ENCODE measurements at places on chromosomes 2 and 18.

- DNase-seq: no peak
These were observed 241.0 kb downstream of the PTGR3 start for GRCh38 chr18:74967979-74968378.

- DNase-seq: no peak
These were observed 41.8 kb downstream of the INPP4A start for GRCh38 chr2:98486374-98486981.

DNA sequence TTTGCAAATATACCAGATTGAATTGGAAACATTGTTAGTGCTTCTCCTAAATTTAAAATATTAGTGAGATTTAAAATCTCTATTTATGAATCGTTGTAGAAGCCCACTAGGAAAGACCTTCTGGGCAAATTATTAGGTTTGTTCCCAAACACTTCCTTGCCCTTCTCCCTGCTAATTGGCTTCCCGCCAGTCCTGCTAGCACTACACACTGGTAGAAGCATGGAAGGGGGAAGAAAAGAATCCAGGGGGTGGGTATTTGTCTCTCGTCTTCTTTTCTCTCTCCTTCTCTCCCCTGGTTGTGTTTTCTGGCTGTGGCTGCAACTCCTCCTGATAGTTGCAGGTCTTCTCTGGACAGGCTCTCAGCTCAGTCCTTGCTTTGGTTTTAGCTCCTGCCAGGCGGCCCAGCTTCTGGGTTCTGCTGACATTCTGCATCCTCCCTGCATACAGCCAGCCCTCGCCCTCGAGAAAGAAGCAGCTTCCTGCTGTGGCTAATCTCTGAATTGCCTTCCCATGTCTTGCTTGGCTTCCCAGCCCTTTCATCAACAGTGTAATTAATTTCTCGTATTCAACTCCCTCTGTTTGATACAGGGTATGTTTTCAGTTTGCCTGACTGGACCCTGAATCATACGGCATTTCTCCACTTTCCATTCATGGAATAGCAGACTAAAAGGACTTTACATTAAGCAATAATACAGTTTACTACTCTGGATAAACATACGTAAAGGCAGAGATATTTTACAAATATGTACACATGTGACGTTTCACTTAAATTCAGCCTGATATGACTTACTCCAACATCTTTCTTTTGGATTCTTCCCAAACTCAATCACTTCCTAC, 6.9 kb upstream of the PARD3B start:
- no peak for DNase-seq

- DNase-seq: no peak
These were observed 99.2 kb upstream of the LHCGR start for GRCh38 chr2:48854681-48855080.

DNA sequence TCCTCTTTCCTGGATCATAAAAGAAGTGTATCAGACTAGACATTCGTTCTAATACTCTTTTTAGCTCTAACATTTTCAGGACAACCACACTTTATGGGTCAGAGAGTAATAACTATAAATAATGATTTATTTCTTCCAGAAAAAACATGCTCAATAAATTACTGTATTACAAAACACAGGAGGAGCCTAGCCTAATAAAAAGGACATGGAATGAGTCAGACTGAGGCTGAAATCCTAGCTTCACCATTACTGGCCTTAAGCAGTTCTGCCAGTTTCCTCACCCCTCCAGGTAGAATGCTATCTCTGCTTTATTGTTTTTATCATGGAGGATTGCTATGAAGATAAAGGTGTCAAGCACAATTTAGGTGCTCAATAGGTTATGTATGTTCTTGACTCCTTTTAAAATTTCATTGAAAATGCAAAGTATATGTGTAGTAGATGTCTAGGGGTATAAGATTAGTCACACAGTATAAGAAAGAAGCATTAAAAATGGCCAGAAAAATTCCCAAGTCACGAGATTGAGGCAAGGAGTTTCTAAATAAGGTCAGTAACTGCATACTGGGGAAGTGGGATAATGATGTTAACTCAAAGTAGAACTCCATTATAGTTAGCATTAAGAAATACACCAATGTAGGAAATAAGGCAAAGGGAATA, 105.5 kb upstream of the NEUROD1 start:
- no peak for DNase-seq

- DNase-seq: no peak
These were observed 57.9 kb downstream of the SPIRE1 start for GRCh38 chr18:12599966-12600365.

GRCh38 chr2:40199771-40200170, 252.1 kb downstream of the SLC8A1 start:
- DNase-seq: no peak

- DNase-seq: no peak
These were observed 3.4 kb upstream of the TET3 start for GRCh38 chr2:73981081-73982001.

- DNase-seq: no peak
These were observed 31.4 kb upstream of the IL18RAP start for GRCh38 chr2:102391565-102391964.

DNA sequence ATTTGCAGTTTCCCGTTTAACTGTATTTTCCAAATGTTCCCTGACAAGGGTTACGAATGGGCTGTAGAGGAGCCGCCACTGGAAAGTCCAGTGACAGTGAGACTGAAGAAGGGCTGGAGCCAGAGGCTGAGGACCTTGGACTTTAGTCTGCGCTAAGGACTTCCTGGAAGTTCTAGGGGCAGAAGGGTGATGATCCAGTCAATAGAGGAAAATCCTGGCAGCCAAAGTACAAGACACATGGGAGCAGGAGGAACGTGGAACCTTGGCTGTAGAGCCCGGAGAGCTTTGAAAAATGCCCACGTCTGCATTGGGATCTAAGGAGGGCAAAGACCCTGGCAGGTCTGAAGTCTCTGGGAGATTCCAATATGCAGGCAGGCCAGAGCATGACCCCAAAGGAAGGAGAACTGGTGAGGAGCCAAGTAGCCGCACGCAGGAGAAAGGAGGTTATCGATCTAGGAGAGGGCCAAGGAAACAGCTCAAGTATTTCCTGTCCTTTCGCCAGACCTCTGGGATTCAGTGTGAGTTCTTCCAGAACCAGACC, 28.5 kb downstream of the MBP start:
- no peak for DNase-seq

DNA sequence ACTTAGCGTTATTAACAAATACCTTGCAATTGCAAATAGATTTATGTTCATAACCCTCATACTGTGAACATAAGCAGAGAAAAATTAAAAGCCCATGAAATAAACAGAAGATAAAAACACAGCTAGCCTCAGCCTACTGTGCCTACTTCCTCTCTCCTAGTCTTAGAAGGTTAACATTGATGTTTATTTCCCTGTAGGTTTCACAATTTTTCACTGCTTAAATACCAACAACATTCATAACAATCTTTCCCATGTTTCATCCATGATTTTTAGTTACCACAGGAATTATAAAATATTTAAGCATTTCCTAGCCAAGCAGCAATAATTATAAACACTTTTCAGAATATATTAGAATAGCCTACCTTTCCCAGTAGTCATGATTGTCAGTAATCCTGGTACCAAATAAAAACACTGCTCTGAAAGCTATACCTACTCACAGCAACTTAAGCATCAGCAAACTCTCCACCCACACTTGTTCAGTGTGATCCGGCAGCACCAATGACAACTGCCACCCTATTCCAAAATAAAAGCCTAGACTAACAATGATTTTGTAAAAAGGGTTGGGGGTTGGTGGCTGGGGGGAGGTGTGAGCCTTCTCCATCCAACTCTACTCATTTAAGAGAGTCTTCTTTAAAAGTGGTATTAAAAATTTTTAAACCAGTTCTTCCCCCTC, 40.6 kb upstream of the RNU4ATAC start:
- DNase-seq: no peak

- DNase-seq: no peak
These were observed at the start of gene TUBA4B for GRCh38 chr2:219252900-219253752. TUBA4B (plus strand) TSS chr2:219253243; CDS start chr2:219253408, 165 bp downstream.

GRCh38 chr2:152730591-152731333, 12.3 kb downstream of the ARL6IP6 start:
- no peak for DNase-seq

- DNase-seq: no peak
These were observed 598 bp downstream of the CCDC93 start for GRCh38 chr2:118013221-118013723.

DNA sequence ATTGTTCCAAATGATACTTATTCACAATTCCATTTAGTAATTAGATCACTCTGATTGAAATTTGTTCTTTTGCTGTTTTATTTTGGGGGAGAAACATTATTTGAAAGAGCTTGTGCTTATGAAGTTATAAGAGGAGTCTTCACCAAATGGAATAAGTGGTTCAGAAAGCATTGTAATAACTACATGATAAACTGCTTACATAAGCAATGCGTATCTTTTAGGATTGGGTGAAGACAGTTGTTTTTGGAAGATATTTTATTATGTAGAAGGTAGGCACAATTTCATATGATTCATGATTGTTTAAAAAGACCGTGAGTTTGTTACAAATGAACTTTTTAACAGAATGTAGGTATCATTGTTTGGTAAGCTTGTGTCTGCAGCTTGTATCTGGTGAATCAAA, 14.5 kb downstream of the ZNF638 start:
- DNase-seq: no peak

DNA sequence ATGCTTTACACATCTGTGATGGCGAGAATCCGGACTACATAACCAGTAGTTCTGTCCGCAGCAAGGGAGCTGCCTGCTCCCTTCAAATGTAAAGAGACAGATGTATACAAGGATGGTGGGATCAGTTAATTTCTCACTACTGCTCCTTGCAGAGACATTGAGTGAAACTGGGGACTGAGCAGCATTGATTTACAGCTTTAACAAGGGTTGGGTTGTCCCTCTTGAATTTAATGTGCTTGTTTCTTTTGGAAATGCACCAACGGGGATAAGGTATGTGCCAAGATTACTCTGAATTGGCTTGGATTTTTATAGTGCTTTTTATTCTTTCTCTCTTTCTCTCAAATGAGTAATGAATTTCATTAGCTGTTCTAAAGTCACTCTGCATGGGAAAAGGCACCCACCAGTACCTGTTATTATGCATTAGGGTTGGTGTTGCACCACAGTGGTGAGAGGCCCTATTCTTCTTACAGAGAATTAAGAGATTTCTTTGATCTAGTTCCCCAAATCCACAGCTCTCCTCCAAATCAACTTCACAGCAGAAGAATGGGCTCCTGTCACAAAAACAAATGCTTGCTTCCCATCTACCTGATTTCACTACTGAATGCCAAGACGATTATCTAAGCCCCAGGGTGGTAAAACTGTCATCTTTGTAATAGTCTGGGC, 107.6 kb downstream of the DOCK10 start:
- no peak for DNase-seq

- no peak for DNase-seq
These were observed 74.5 kb downstream of the NCOA1 start for GRCh38 chr2:24565537-24565936.

DNA sequence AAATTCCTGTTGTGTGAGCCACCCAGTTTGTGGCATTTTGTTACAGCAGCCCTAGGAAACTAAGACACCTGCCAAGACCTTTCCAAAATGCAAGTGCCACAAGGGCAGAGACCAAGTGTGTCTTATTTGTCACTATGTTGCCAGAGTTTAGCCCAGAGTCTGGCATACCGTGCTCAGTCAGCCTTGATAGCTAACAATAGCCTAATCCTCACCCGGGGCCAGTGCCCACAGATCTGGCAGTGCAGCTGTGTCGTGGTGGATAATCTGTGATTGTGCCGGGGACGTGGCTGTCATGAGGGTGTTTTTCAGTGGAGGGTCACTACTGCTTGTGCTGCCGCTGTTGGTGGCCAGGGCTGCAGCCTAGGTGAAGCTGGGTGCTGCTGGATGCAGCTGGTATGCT, 53.5 kb downstream of the MEP1B start:
- DNase-seq: no peak

- DNase-seq: no peak
These were observed 234.3 kb downstream of the CLIP4 start for GRCh38 chr2:29349316-29350030.

DNA sequence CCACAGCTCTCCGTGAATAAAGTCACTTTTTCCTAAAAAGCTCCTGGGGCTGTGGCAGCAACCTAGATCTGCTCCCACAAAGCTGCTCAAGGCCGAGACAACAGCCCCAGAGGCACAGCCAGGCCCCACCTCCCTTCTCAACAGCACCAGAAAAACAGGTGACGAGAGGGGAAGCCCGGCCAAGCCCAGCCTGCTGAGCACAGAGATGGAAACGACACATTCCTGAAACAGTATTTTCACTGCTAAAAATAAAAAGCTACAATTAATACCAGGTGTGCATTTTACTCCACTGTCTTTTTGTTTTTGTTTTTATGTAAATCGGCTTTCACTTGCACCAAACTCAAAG, 199.3 kb downstream of the HDAC4 start:
- no peak for DNase-seq

GRCh38 chr18:35376393-35376741, 770 bp downstream of the ZNF396 start:
- no peak for DNase-seq

GRCh38 chr2:72669121-72669520, 156.7 kb downstream of the EXOC6B start:
- DNase-seq: no peak

GRCh38 chr2:41137031-41137430, 685.1 kb upstream of the SLC8A1 start:
- DNase-seq: no peak

- no peak for DNase-seq
These were observed 548.8 kb upstream of the ZNF804A start for GRCh38 chr2:184049566-184049965.

- DNase-seq: no peak
These were observed 87.0 kb downstream of the CCDC141 start for GRCh38 chr2:178962805-178963433.

- DNase-seq: no peak
These were observed 512.0 kb downstream of the CMPK2 start for GRCh38 chr2:6353669-6354068.

GRCh38 chr18:69455125-69455524, 54.4 kb downstream of the DOK6 start:
- DNase-seq: no peak

- no peak for DNase-seq
These were observed 16.2 kb downstream of the DOCK10 start for GRCh38 chr2:225025917-225026571.

- peak; percentile 55 for DNase-seq
These were observed 22.8 kb downstream of the ZSCAN30 start for GRCh38 chr18:35267161-35267651.

GRCh38 chr2:109428281-109428680, 185.5 kb downstream of the SEPTIN10 start:
- DNase-seq: no peak

DNA sequence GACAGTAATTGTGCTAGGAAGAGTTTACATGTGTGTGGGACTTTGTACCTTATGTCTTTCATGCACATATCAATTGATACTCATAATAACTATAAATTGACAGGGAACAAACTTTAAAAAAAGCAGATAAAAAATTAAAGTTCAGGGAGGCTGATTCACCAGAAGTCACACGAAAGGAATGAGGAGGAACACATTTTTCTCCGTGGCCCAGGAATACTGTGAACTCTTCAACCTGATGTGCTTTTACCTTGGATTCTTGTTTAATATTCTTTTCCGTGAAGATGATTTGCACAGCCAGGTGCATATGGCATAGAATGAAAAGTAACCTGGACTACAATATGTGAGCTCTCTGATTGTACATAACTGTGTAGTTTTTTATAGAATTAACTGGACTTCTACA, 326.3 kb downstream of the CDH7 start:
- no peak for DNase-seq

All from stimulated activated CD8-positive, alpha-beta memory T cell treated with anti-CD3 and anti-CD28 coated beads, Interleukin-15, amount 100 ng/mL, for 1 hour (primary cell).